ENCODE measurements at places on chromosomes 1 and 21. TPM values are rescaled to one million over a fixed set of nuclear protein-coding genes. Genes with fewer than 3 reads are reported as not detected.

Gene GCSAML
- not detected for total RNA-seq

Gene IL10
- 0.63 TPM for total RNA-seq

Gene CNKSR1
- 1.5 TPM for total RNA-seq

Gene LRRC52
- not detected for total RNA-seq

Gene FCRL4
- not detected for total RNA-seq

Gene S100B
- not detected for total RNA-seq

Gene XCL1
- total RNA-seq: not detected

Gene ADAMTS1
- 28.4 TPM for total RNA-seq

Gene NEK7
- 23.5 TPM for total RNA-seq

Gene AADACL3
- total RNA-seq: not detected

Gene S100A1
- 4.4 TPM for total RNA-seq

Gene CCDC17
- total RNA-seq: 0.89 TPM

Gene CLSTN1
- total RNA-seq: 128 TPM

Gene CLCA1
- not detected for total RNA-seq

Gene PGBD5
- total RNA-seq: 1.3 TPM

Gene RASSF5
- total RNA-seq: 2.1 TPM

Gene LAMC2
- total RNA-seq: 43.6 TPM

Gene SPRR2F
- total RNA-seq: not detected

Gene ADGRL4
- total RNA-seq: 3.7 TPM

Gene MAGOH
- 15.1 TPM for total RNA-seq

Gene ALX3
- total RNA-seq: not detected

All from mesangial cell (primary cell).